ENCODE measurements at places on chromosomes 5 and 9.

DNA sequence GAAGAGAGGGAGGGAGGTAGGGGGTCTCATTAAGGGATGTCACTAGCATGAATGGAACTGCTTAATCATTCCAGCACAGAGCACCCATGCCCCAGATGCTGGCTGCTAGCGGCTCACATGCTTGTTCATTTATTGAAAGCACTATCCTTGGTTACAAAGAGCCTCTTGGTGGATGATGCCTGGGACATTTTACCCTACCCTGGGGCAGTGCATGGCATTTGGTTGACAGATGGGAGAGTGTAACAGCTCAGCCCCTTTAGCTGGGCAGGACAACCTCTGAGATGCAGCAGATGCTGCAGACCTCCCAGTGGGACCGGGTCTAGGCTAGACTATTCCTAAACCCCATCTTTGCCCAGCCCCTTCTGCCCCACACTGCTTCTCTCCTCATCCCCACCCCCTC, 46.9 kb upstream of the TCERG1 start:
- DNase-seq, result no peak

DNA sequence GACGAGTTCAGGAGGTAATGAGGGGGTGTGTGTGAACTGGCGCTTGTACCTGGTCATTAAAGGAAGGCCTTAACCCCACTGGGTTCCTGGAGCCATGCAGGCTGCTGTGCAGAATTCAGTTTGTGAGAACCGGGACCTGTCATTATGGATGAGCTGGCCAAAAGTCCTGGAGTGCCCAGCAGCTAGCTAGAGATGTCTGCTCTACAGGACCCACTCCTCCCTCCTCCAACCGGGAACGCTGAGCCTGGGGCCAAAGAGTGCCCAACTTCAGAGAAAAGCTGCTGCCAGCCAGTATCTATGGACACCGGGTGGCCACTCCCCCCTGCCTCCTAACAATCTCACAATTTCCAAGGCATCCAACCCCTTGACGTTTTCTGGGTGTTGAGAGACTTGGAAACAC, 1.2 kb downstream of the ENTREP1 start:
- DNase-seq, result no peak

- no peak for DNase-seq
These were observed 444 bp upstream of the CPLX2 start for GRCh38 chr5:175870820-175871447.

- no peak for DNase-seq
These were observed 20.3 kb upstream of the THG1L start for GRCh38 chr5:157710882-157711281.

- DNase-seq, result no peak
These were observed 29.4 kb upstream of the SYNPO start for GRCh38 chr5:150611026-150611425.

- no peak for DNase-seq
These were observed 32.8 kb downstream of the OR2K2 start for GRCh38 chr9:111297066-111297824.

- peak; percentile 15 for DNase-seq
These were observed 70.0 kb downstream of the SECISBP2 start for GRCh38 chr9:89388084-89388867.

DNA sequence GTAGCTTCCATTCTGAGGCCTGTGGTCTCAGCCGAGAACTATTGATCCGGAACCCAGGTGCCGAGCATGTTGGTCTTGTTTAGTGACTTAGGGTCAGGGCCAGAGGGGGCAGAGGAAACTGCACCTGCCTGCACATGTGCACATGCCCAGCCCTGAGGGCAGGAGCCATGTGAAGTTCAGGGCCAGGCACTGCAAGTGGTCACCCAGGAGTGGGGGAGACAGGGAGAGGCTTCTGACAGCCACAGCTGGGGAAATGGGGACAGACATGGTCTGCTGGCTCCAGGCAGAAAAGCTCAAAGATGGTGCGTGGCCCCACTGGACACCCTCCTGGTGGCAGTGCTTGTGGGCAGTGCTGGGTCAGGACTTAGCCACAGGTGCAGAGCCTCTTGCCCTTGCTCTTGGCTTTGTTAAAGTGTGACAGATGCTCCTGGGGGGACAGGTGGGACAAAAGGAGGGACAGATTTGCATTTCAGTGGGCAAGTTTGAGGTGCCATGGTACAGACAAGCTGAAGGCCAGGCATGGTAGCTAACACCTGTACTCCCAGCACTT, 134.4 kb downstream of the CACNA1B start:
- DNase-seq, result no peak

- DNase-seq, result peak; percentile 32
These were observed 7.9 kb downstream of the TJP2 start for GRCh38 chr9:69181908-69182353.

DNA sequence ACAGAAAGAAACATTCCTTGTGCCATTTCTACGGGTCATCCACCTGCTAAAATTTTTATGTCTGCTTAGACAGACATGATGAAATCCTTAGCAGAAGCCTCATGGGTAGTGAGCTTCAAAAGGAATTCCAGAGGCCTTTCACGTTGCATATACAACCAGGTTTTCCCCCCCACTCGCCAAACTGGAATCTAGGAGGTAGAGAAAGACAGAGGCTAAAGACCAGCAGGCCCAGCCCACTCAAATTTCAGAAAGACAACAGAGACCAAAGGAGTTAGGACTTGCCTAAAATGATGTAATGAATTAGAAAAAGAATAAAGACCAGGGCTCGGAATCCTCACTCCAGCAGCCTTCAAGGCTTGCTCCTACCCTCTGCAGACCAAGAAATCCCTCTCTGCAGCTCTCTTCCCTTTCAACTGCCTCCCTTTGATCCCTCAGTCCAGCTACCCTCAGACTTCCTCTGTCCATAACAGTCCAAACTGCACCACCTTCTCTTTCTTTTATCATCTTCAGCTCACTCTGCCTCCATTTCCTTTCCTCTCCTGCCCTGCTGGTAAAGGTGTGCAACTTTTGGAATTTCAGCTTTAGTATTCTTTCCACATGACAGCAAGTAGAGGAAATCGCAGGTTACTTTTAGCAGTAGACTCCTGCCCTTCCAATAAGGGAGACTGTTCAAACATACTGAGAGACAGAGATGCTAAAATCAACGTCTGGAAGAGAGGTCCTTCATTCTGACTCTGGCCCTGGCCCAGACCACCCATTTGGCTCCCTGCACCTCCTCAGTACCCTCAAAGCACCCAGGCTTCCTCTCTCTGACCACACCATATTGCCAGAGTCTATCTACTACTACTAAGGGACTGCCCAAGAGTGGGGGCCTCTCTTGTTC, 8.9 kb downstream of the B4GALT1 start:
- DNase-seq, result no peak

DNA sequence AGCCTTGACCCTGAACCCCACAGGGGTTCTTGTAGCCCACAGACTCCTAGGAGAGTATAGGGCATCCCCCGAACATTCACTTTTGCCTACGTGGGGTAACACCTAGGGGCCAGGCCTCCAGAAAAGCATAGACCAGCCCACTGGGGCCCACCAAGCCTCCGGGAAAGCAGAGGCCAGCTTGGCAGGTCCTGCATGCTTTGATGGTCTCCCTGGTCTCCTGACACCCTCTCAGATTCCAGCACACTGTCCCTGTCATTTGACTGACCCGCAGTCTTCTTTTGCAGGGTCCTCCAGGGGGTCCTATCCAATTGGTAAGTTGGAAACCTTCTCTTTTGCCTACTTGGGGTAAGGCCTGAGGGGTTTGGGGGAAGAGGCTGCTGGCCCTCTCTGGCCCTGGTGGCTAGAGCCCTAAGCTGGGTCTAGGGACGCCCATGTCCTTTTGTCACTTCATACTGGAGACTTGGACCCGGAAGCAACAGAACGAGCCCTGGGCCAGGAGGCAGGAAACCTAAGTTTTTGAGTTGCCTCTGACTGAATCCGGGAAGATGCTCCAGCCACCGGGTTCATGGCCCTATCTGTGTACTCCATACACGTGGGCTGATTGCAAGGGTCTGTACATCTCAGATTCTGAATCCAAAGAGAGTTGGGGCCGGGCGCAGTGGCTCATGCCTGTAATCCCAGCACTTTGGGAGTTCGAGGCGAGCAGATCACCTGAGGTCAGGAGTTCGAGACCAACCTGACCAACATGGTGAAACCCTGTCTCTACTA, 20.9 kb upstream of the ORM1 start:
- no peak for DNase-seq

DNA sequence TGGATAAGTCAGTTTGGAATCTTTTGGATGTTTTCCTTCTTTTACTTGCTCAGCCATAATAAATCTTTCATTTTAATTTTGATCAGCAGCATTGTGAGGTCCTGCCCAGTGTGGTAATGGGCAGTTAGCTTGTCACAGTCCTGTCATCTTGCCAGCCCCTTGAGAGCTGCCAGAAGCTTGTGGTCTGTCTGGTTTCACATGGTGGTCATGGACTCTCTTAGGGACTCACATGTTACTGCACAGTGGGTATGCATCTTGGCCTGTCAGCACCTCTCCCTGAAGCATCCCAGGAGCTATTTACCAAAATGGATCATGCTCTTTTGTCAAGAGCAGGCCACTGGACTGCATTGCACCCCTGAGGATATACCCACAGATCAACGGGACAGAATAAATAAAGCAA, 60.3 kb downstream of the DAPK1 start:
- DNase-seq, result no peak

GRCh38 chr5:761854-762710, 22.4 kb downstream of the ZDHHC11B start:
- no peak for DNase-seq

GRCh38 chr9:19286634-19287188, 56.2 kb downstream of the DENND4C start:
- no peak for DNase-seq

GRCh38 chr5:115246361-115246991, 16.2 kb downstream of the PGGT1B start:
- DNase-seq, result no peak

- no peak for DNase-seq
These were observed 58.8 kb downstream of the PTBP3 start for GRCh38 chr9:112274600-112274999.

DNA sequence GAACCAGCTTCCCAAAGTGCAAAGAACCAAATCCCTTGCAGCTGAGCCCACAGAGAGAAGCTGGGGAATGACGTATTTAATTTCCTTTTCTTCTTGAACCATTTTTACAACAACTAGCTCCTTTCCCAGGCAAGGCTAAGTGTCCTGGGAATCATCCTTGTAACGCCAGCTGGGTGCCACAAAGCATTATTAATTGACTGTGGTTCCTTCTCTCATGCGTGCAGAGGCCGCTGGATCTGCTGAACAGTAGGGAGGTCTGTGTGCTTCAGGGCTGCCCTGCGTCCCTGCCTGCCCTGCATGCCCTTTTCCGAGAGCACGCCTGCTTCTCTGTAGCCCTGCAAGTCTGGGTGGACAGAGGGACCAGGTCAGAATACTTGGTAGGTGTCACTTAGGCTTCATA, 124.1 kb upstream of the OTULINL start:
- no peak for DNase-seq

GRCh38 chr5:33231935-33232334, 208.8 kb upstream of the TARS1 start:
- no peak for DNase-seq

DNA sequence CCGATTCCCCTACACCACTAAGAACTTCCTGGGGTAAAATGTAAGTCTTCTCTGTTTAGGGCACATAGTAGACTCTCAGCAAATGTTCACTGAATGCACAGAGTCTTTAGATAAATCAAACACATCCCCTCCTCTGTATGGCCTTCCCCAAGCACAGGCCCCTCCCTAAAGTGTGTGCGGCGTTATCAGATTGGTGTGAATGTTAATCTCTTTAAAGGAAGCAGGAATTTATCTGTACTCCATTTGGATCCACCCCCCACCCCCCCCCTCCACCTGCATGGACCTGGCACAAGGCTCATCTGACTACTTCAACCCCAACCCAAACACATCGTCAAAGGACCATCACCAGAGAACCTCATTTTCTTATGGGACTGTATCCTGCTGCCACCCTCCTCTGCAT, 6.3 kb downstream of the PCDH1 start:
- DNase-seq, result no peak

DNA sequence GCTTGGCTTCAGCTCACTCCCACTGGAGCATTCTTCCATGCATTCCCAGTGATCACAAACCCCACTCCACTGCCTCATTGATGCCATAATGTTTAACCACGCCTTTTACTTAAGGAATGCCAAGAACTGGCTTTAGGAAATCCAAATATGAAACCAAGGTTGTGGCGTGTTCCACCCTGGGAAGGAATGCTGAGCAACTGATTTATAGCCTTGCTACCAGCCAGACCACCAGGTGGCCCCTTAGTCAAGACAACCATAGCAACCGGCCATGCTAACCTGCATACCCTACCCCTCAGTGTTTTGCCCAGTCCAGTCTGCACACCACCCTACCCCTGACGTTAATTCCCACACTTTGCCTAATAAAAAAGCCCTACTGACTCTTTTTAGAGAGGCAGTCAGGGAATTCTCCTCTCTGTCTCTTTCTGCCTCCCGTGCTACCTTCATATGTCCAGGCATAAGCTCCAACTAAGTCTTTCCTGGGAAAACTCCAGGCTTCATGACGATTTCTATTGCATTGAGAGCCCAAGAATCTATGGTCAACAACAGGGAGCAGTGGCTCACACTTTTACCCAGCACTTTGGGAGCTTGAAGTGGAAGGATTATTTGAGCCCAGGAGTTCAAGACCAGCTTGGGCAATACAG, 27.0 kb upstream of the PRRC2B start:
- no peak for DNase-seq

DNA sequence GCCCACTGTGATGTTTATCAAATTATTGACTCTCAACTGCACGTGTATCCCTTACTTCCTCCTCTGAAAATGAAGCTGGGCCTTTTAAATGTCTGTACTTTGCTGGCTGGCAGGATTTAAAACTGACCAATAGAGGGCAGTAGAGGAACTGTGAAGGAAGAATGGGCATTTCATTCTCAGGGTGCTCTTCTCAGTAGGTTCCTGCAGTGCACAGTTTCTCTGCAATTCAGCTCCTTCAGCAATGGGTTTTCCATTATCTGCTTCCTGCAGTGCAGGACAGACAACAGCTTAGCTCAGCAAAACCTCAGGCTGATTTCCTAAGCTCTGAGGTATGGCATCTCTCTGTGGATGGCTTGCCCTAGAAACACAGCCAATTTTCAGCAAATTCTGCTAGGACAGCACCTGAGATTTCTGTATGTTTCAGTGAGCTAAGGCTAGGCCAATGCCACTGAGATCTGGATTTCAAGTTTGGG, 298.4 kb upstream of the PRDM9 start:
- DNase-seq, result no peak

GRCh38 chr9:101028346-101029314, at the start of gene PLPPR1:
PLPPR1 (plus strand) TSS chr9:101028727.
- DNase-seq, result peak; percentile 34

DNA sequence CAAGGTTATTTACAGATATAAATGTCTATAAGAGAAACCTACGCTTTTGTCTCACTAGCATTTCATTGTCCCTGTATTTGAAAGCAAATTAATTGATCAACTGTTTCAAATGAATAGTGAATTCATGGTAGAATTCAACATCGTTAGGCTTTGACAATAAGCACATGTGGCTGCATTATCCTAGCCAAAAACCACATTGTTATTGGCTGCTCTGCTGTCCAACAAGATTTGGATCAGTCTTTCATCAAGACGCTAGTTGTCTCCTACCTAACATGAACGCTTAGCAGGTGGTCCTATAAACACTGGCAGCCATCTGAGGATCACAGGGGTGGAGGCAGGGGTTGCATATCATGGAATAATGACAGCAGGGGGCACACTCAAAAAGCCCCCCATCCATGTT, 455.0 kb downstream of the CTNND2 start:
- no peak for DNase-seq
